ENCODE measurements at places on chromosomes 13 and 19.

- no peak for DNase-seq
These were observed 30.8 kb downstream of the DNAJC3 start for GRCh38 chr13:95707442-95708390.

DNA sequence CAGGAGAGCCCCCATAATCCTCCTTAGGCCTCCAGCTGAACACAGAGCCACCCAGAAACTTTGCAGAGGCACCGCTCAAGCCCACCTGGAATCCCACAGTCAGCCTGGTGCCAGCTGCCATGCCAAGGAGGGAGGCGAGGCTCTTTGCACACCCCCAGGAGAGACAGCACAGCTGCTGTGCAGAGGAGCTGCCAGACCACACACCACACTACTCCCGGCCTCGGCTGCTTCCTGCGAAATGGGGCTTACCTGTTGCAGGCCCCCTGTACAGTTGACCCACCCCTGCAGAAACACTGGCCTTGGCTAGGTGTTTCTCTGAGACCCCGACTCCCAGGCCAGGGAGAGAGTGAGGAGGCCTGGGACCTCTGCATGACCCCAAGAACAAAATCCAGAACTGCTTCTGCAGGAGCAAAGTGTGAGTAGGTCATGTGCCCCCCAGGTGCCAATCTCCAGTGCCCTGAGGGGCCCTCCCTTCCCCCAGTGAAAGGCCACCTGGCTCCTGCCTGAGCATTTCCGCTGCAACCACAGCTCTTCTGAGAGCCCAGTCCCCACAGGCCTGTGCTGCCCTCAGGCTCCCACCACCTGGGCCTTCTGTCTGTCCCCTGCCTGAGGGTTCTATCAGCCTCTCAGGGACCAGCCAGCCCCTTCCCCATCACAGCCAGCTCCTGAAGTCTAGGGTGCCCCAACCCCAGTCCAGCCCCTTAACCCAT lies 580.4 kb downstream of the UQCRFS1 start:
- DNase-seq, result no peak

GRCh38 chr19:49665351-49666119 lies at the start of the genes BCL2L12 and IRF3:
Gene BCL2L12, plus strand, starts transcription at chr19:49665933. Its CDS starts 760 bp downstream, at chr19:49666693.
Gene IRF3, minus strand, starts transcription at chr19:49665857. Its CDS starts 1,019 bp downstream, at chr19:49664838.
- DNase-seq, result peak; percentile 80

- DNase-seq, result no peak
These were observed 23.0 kb downstream of the FAM216B start for GRCh38 chr13:42804244-42804874.

GRCh38 chr19:3366753-3367627 lies 607 bp downstream of the NFIC start:
- no peak for DNase-seq

GRCh38 chr19:40598121-40598917 lies 2.9 kb upstream of the LTBP4 start:
- no peak for DNase-seq

GRCh38 chr19:45418802-45419201 lies 4.9 kb downstream of the ERCC1 start:
- DNase-seq, result no peak

DNA sequence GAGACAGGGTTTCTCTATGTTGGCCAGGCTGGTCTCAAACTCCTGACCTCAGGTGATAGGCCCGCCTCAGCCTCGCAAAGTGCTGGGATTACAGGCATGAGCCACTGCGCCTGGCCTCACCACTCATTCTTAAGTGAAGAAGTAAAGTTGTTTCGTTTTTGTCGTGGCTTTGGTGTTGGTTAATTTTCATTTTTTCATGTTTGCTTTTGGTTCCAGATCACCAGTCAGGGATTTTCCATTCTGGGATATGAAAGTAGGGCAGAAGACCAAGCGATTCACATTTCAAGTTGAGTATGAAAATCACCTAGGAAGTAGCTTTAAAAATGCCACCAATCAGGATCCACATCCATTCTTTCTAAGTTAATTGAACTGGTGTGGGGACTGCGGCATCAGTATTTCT lies 289.9 kb downstream of the DIAPH3 start:
- DNase-seq, result no peak

DNA sequence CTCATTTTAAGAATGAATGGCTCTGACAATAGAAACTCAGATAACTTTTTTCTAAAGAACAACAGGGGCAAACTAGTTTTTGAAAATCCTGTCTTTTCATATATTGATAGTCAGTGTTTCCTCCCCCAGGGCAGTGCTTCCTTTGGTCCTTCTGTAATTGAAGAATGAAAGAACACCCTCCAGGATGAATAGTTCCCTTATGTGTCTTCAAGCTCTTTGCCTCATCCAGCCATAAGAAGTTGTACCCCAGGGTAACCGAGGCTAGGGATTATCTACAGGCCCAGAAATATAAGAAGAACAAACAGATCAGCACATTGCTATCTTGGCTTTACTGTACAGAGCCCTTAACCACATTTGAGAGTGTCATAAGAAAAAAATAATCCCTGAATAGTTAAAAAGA lies 12.1 kb upstream of the ERICH6B start:
- DNase-seq, result no peak

DNA sequence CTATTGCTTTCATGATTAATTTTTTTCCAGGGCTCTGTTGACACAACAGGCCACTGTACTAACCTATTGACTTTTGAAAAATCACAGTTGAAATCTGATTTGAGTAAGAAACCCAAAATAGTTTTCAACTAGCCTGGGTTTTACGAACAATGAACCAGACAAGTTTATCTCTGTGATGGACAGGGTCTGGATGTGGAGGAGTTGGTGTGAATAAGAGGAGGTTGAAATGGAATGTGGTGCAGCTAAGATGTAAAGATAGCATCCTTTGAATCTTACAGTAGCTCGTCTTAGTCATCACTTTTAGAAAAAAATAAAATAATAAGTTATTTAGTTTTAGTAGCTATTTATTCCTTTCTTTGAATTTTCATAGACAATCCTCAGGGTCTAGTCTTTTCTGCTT lies 8.3 kb upstream of the OXGR1 start:
- no peak for DNase-seq

DNA sequence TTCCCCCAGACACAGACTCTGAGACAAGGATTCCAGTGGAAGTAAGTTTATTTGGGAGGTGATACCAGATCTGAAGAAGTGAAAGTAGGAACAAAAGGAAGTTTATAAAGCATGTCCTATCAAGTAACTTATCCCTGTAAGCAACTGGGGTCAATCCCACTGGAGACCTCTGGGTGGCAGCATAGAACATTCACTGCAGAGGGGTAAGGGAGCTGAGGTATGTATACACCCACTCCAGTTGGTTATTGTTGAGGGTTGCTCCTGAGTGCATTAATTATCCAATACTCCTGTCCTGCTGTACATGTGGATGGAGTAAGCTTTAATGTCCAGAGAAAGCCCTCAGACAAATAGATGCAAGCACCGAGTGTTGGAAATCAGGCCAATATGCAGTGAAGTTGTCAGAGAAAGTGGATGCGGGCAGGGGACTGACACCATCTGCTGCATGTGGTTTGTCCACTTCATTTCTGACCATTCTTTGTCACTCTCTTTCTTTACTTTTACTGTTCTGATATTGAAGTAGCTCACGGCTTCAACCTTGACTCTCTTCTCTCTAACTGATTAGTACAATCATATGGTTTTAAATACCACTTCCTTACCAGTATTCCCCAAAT lies 46.7 kb downstream of the NOTCH3 start:
- DNase-seq, result no peak

- DNase-seq, result no peak
These were observed 51.5 kb downstream of the PCCA start for GRCh38 chr13:100140441-100140840.

DNA sequence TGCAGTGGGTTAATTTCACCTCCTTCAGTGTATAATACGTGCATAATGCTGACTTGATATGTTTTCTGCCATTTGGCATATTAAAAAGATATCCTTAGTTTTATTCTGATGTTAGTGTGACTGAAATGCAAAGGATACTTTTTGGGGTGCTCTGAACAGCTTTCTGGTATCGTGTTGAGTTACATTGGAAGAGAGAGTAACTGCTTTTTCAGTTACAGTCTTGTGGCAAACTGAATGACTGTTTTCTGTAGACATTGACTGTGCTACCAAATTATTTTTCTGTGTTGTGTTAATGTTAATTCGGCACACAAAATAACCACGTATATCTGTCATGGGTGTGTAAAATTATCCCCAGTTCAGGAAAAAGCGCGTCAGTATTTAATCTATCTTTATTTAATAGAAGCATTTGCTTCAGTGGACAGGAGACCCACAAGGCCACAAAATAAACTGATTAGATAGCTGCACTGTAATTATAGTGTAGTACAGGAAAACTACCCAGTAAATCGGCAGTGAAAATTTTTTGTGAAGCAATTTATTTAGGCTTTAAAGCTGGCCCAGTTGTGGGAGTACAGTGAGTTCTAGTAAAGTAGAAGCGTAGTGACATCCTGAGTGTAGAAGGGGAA lies 2.5 kb downstream of the URI1 start:
- no peak for DNase-seq

- DNase-seq, result no peak
These were observed 156.9 kb upstream of the TSHZ3 start for GRCh38 chr19:31506102-31506501.

DNA sequence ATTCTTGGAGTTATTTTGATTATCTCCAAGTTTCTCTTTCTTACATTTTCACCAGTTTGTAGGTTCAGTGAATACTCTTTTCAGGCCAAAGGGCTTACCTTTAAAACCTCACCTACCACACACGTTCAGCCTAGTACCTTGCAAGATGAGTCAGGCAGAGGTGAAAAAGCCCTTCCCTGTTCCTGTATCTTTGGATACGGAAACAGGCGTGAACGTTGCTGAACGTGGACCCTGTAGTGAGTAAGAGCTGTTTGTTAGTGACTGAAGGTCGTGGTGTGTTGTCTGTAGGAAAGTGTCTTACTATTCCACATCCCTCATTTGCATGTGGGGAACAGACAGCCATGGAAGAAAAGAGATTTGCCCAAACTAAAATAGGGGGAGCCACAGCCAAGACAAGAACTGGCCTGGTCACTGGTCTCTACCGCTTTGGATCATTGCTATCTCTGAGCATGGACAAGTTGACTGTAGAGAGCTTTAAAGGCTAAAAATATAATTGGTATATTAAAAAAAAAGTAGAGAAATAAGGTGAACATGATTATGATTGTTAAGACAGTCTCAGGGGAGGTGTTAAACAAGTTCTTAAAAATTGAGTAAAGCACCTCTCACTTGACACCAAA lies 3.5 kb downstream of the CEBPG start:
- DNase-seq, result no peak

DNA sequence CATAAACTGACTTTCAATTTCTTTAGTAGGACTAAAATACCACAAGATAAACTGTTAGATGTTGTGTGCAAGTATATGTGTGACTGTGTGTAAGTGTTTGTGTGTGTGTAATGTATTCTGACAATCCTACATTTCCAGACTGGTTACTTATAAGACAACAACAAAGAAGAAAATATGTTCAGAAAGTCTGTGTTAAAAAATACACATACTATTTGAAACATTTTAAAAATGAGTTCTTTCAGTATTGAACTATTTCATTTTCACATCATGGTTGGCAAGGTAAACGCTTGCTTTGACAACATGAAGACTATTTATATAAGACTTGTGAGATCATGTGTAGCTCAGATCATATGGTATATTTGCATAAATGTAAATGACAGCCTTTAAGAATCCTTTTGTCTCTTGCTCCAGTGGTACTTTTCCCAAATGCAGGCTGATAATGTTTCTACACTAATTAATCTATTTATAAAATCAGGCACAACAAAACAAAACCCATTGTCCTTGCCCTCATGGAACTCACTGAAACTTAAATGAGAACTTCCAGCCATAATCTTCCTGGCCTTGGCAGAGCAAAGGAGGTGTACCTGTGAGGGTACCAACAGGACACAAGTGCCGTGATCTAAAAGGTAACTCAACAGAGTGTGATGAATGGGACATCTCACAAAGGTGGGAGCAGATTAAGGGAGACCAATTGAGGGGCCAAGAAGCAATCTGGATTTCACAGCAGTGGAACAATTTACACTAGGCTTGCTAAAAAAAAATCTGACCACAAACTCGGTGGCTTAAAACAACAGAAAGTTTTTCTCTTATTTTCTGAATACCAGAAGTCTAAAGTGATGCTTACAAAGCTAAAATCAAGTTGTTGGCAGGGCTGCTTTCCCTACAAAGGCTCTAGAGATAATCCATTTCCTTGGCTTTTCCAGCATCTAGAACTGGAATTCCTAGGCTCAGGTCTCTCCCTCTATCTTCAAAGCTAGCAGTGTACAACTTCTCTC lies 349.0 kb downstream of the TBC1D4 start:
- DNase-seq, result no peak

DNA sequence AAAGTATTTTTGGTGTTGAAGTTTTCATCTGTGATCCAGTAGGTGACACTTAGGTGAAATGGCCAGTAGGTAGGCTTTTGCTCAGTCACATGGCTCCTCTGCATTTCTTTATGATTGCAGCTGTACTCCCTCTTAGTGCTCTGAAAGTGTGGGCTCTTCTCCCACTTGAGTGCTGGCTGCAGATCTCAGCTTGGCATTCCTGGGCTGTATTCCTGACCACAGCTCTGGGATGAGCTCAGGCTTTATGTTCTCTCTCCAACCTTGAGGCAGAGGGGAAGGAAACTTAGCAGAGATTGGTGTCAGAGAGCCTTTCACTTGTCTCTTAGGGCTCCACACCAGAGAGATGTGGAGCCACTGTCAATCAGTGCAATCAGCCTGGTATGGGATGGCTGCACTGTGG lies 254.3 kb downstream of the NDFIP2 start:
- no peak for DNase-seq

- DNase-seq, result no peak
These were observed 46.8 kb downstream of the C13orf46 start for GRCh38 chr13:113926951-113927660.

- DNase-seq, result no peak
These were observed 36.9 kb upstream of the STARD13 start for GRCh38 chr13:33322543-33322809.

GRCh38 chr19:13817615-13818371 lies 22.6 kb downstream of the ZSWIM4 start:
- no peak for DNase-seq

- no peak for DNase-seq
These were observed 878 bp upstream of the ADAMTSL5 start for GRCh38 chr19:1513499-1514294.

DNA sequence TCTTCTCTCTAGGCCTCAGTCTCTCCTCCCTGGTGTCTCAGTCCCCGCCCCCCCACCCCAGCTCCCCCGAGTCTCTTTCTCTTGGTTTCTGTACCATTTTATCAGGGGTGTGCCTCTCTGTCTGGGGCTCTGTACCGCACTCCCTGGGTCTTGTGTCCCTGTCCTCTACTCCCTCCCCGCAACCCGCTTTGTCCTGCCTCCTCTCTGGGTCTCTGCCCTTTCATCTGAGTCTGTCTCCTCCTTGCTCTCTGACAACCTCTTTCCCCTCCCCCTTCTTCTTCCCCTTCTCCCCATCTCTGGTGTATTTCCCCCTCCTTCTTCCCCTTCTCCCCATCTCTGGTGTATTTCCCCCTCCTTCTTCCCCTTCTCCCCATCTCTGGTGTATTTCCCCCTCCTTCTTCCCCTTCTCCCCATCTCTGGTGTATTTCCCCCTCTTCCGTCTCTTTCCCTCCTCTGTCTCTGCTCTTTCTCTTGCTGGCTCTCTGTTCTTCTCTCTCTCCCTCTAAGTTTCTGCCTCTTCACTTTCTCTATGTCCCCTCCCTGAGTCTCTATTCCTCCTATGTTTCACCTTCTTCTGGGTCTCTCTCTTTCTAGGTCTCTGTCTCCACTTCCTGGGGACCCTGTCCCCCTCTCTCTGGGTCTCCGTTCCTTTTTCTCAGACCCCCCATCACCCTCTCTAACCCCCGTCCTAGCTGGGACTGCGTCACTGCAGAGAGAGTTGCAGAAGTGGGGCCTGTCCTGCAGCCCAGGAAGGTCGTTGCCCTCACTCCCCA lies 2.2 kb upstream of the KCNC3 start:
- DNase-seq, result no peak

GRCh38 chr13:80695841-80696240 lies 354.9 kb upstream of the SPRY2 start:
- peak; percentile 42 for DNase-seq

GRCh38 chr13:46665633-46666482 lies 112.9 kb downstream of the LRCH1 start:
- DNase-seq, result no peak

All from NT2/D1 (cell line).